Activated CD4-positive, alpha-beta memory T cell treated with anti-CD3 and anti-CD28 coated beads for 36 hours (primary cell): ENCODE measurements at places on chromosomes 1 and 21.

- H3K27me3 ChIP-seq: peaks cover 18% of the 10 kb centered on the region
- H3K27ac ChIP-seq: no peak overlapping the region
- H3K4me1 ChIP-seq: no peaks in the 10 kb centered on the region
- no peak for DNase-seq
Measured at GRCh38 chr1:44090429-44091252, 28.0 kb upstream of the KLF17 start.

DNA sequence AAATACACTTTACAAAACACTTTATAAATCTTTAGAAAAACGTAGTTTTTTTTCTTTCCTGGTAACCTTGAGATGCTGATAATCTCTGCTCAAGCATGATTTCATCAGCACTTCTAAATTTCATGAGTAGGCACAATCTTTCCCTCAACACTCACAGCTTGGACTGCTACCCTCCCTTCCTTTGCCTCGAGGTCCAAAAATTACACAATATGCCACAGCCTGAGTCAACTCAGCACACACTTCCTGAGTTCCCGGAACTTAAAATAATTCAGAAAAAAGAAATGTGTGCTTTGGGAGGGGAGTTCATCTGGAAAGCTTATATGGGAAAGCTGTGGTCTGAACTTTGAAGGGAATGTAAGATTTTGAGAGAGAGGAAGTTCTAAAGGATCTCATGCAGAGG lies 5.9 kb downstream of the CLCA2 start:
- H3K27ac ChIP-seq: no peak overlapping the region
- peak; percentile 44 for DNase-seq
- H3K4me3 ChIP-seq: no peak overlapping the region

- H3K4me1 ChIP-seq: no peaks in the 10 kb centered on the region
- H3K36me3 ChIP-seq: no peaks in the 10 kb centered on the region
- H3K27ac ChIP-seq: no peak overlapping the region
- DNase-seq: no peak
- H3K27me3 ChIP-seq: no peaks in the 10 kb centered on the region
Measured at GRCh38 chr1:208101661-208102431, 142.3 kb downstream of the PLXNA2 start.

DNA sequence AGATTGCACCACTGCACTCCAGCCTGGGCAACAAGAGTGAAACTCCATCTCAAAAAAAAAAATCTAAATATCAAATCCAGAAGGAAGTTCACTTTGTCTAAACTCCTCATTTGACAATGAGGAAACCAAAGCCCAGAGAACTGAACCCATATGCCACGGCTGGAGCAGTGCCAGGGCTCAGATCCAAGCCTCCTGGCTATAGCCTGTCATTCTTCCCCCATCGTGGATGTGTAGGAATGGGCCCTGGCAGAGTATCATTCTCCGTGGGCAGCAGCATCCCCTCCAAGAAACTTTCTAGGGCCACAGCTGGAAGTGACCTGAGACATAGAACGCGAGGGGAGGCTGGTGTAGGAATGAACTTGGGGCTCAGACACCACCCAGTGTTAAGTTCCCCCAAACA lies 47.2 kb downstream of the CAPN9 start:
- H3K27me3 ChIP-seq: peaks cover 9% of the 10 kb centered on the region
- H3K4me3 ChIP-seq: no peak overlapping the region
- no peak for DNase-seq
- H3K4me1 ChIP-seq: no peaks in the 10 kb centered on the region
- H3K27ac ChIP-seq: no peak overlapping the region
- no peaks in the 10 kb centered on the region for H3K36me3 ChIP-seq

GRCh38 chr1:241641773-241642592 lies 1.8 kb upstream of the CHML start:
- peaks cover 6% of the 10 kb centered on the region for H3K36me3 ChIP-seq
- H3K27ac ChIP-seq: no peak overlapping the region
- DNase-seq: no peak
- H3K27me3 ChIP-seq: no peaks in the 10 kb centered on the region
- no peak overlapping the region for H3K4me3 ChIP-seq

DNA sequence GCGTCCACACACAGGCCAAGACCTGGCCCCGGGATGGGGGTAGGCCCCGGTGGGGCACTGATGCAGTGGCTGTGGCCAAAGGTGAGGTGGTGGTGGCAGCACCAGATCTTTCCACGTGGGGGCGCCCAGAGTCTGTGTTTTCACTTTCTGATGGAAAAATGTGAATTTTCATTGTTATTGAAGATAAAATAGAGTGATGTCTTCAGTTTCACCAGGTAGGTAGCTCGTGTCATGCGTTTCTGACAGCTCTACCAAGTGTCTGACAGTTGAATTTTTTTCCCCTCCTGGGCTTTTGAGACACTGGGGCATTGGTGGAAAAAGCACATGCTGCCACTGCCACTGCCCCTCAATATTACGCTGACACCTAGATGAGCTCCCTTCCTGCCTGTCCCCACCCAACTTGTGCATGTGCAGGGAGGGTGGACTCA lies 40.0 kb upstream of the MAGOH start:
- DNase-seq: peak; percentile 77
- H3K4me1 ChIP-seq: no peaks in the 10 kb centered on the region
- H3K36me3 ChIP-seq: peaks cover 32% of the 10 kb centered on the region

DNA sequence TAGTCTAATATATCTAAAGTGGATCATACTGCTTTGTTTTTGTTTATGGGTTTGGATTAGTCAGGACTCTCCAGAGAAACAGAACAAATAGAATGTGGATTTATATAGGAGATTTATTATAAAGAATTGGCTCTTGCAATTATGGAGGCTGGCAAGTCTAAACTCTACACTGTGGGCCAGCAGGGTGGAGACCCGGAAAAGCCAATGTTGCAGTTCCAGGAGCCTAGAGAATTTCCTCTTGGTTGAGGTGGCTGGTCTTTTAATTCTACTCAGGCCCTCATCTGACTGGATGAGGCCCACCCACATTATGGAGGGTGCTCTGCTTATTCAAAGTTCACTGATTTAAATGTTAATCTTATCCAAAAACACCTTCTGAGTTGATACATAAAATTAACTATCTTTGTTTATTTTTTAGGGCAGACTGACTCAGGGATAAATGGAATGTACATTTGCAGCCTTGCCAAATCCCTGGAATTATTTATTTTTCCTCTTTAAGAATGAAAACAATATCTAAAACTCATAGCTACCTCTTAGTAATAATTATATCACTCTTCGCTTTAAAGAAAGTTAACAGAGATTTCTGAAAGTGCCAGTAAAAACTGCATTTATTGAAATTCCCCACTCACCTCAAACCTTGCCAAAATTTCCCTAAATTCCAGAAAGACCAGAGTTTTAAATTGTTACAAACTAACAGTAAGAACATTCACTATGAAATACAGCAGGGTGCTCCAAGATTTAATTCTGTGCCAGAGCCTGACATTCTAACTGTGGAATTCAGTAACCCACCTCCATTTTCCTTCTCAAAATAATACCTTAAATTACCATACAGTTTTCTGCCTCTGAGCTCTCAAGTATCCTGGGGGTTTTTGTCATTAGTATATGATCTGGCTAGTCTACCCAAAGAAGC lies 36.6 kb upstream of the SSX2IP start:
- peaks cover 13% of the 10 kb centered on the region for H3K27me3 ChIP-seq
- H3K36me3 ChIP-seq: no peaks in the 10 kb centered on the region
- no peak for DNase-seq

DNA sequence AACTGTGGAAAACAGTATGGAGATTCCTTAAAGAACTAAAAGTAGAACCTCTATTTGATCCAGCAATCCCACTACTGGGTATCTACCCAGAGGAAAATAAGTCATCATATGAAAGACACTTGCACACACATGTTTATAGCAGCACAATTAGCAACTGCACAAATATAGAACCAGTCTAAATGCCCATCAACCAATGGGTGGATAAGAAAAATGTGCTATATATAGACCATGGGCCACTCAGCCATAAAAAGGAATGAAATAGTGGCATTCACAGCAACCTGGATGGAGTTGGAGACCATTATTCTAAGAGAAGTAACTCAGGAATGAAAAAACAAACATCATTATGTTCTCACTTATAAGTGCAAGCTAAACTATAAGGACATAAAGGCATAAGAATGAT lies 105.0 kb upstream of the PGBD5 start:
- peaks cover 14% of the 10 kb centered on the region for H3K27me3 ChIP-seq
- H3K27ac ChIP-seq: no peak overlapping the region
- no peak overlapping the region for H3K4me3 ChIP-seq
- H3K36me3 ChIP-seq: peaks cover 2% of the 10 kb centered on the region
- no peak for DNase-seq

DNA sequence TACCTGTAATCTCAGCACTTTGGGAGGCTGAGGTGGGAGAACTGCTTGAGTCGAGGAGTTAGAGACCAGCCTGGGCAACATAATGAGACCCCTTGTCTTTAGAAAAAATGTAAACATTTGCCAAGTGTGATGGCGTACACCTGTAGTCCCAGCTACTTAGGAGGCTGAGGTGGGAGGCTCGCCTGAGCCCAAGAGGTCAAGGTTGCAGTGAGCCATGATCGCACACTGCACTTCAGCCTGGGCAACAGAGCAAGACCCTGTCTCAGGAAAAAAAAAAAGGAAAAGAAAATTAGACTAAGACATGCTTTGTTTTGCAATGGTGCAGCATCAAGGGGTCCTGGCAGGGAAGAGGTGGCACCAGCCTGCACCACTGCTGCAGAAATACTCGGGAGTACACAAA lies 16.8 kb upstream of the GPR157 start:
- no peak for DNase-seq
- no peaks in the 10 kb centered on the region for H3K27me3 ChIP-seq
- no peaks in the 10 kb centered on the region for H3K36me3 ChIP-seq
- H3K4me1 ChIP-seq: peaks cover 4% of the 10 kb centered on the region
- H3K4me3 ChIP-seq: no peak overlapping the region

DNA sequence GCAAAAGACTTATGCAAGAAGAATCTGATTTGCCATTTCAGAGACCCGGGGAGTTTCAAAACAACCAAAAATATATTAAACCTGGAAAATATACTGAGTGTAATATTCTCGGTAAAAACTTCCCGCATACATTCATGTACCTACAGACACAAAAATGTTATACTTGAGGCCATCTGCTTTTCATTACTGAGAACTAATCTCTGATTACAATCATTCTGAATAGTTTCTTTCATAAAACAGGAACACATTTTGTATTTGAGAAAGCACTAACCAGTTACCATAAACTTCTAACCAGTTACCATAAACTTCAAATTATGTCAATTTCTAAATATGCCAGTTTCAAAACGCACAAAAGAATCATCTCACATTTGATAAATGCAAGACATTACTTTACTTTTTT lies 7.8 kb downstream of the ZNHIT6 start:
- peaks cover 19% of the 10 kb centered on the region for H3K4me1 ChIP-seq
- peaks cover 44% of the 10 kb centered on the region for H3K36me3 ChIP-seq
- DNase-seq: no peak
- H3K27ac ChIP-seq: no peak overlapping the region
- no peaks in the 10 kb centered on the region for H3K27me3 ChIP-seq
- no peak overlapping the region for H3K4me3 ChIP-seq

DNA sequence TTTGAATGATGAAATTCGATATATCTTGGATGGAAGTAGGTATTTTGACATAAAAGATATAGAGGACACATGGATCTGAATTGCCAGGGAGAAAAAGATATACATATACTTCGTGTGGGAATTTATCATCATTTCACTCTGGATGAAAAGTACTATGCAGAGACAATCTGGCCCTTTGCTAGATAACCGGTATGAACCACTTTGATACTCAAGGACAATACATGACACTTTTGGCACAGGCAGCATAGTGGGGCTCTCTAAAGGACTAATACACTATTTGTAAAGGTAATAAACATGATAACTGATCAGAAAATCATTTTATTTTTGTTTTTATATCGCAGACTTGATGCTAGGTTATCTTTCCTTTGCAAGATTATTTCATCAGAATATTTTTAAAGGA lies 24.2 kb downstream of the JAK1 start:
- H3K36me3 ChIP-seq: peaks cover 7% of the 10 kb centered on the region
- H3K27ac ChIP-seq: peak overlapping the region; percentile 65
- no peak overlapping the region for H3K4me3 ChIP-seq
- H3K4me1 ChIP-seq: peaks cover 65% of the 10 kb centered on the region
- no peaks in the 10 kb centered on the region for H3K27me3 ChIP-seq

DNA sequence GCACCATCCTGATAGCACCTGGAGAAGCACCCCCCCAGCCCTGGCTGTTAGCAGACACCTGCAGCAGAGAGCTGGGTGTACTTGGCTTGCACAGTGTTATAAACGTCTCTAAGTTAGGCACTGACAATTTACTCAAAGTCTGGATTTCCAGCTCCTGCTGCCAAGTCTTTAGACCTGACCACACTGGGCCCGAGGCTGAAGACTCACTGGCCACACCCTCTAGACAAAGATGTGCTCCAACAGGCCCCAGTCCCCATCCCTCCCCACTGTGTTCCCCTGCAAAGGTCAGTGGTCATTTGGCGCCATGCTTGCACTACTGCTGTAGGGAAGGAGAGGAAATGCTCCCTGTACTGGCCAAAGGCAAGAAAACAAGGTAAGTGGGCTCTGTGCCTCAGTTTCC lies 31.1 kb downstream of the PADI6 start:
- no peaks in the 10 kb centered on the region for H3K4me1 ChIP-seq
- no peak overlapping the region for H3K4me3 ChIP-seq
- no peak for DNase-seq
- no peak overlapping the region for H3K27ac ChIP-seq

- no peaks in the 10 kb centered on the region for H3K27me3 ChIP-seq
- peaks cover 16% of the 10 kb centered on the region for H3K36me3 ChIP-seq
- peaks cover 40% of the 10 kb centered on the region for H3K4me1 ChIP-seq
- no peak overlapping the region for H3K27ac ChIP-seq
Measured at GRCh38 chr1:88697503-88697902, 13.4 kb downstream of the PKN2 start.

DNA sequence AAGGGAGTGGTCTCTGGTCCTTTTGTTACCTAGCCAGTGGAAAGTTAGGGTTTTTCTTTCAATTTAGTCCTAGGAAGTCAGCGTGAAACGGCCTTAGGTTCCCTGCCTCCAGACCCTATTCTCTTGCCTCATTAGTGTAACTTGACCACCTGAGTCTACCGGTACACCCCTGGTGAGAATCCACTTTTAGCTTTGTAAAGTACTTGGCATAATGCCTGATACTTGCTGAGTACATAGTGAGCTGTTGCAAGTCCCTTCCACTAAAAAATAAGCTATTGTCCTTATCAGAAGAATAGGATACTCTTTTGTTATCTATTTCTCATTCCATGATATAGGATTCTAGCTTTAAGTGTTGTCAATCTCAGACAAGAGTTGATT lies 228.8 kb downstream of the ST6GALNAC3 start:
- no peaks in the 10 kb centered on the region for H3K27me3 ChIP-seq
- no peaks in the 10 kb centered on the region for H3K36me3 ChIP-seq
- no peak for DNase-seq
- H3K4me3 ChIP-seq: no peak overlapping the region
- no peak overlapping the region for H3K27ac ChIP-seq

- H3K27me3 ChIP-seq: no peaks in the 10 kb centered on the region
- no peak for DNase-seq
- no peak overlapping the region for H3K4me3 ChIP-seq
Measured at GRCh38 chr1:19738076-19738475, 61.6 kb downstream of the TMCO4 start.

- H3K27ac ChIP-seq: no peak overlapping the region
- no peak overlapping the region for H3K4me3 ChIP-seq
- H3K27me3 ChIP-seq: peaks cover 26% of the 10 kb centered on the region
- no peaks in the 10 kb centered on the region for H3K36me3 ChIP-seq
- peaks cover 32% of the 10 kb centered on the region for H3K4me1 ChIP-seq
- DNase-seq: no peak
Measured at GRCh38 chr1:240609527-240610060, 2.4 kb downstream of the GREM2 start.

GRCh38 chr1:97307568-97307967 lies 586.0 kb downstream of the PTBP2 start:
- H3K27ac ChIP-seq: no peak overlapping the region
- no peak overlapping the region for H3K4me3 ChIP-seq
- H3K36me3 ChIP-seq: peaks cover 11% of the 10 kb centered on the region
- no peaks in the 10 kb centered on the region for H3K4me1 ChIP-seq
